ENCODE measurements at places on chromosomes 1 and 21. TPM values are rescaled to one million over a fixed set of nuclear protein-coding genes. Genes with fewer than 3 reads are reported as not detected.

DNA sequence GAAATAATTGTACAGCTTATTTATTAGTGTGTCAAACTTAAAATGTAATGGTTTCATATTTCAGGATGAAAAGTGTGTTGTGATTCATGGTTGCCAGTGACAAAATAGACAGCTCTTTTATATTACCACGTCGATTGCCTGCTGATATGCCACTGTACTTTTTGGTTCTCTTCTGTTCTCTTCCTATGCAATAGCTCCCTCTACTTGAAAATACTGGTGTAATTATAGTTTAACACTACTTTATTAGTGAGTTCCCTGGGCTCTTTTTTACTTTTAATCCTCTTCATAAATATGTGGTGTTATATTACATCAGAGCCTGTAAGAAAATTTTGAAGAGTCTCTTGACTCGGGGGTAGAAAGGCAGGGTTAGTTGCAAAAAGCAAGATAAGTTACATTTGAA, 111.3 kb downstream of the PATJ start:
- peak; percentile 16 for DNase-seq

GRCh38 chr1:10755970-10756521, 40.4 kb downstream of the CASZ1 start:
- DNase-seq, result peak; percentile 17

The MR1 gene
- 35.8 TPM for total RNA-seq

- no peak for DNase-seq
Measured at GRCh38 chr21:16402752-16403151, 673.0 kb downstream of the USP25 start.

- DNase-seq, result no peak
Measured at GRCh38 chr1:27353629-27354028, 11.8 kb downstream of the SYTL1 start.

DNA sequence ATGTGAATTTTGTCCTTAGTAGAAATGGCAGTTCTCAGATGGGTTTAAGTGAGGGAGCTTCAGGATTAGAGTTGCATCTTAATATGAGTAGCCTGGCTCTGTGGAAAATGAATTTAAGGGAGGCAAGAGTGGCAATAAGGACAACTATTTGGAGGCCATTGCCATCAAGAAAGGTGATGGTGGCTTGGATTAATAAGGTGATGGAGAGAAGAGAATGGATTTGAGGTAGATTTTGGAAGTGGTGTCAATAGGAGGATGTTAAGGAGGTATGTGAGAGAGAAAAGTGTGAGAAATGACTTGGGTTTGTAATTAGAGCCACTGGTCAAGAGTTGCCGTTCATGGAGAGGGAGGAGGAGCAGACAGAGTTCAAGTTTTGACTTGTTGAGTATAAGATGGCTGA, 16.3 kb downstream of the CLIC4 start:
- no peak for DNase-seq

The MARK1 gene
- 1.6 TPM for total RNA-seq

DNA sequence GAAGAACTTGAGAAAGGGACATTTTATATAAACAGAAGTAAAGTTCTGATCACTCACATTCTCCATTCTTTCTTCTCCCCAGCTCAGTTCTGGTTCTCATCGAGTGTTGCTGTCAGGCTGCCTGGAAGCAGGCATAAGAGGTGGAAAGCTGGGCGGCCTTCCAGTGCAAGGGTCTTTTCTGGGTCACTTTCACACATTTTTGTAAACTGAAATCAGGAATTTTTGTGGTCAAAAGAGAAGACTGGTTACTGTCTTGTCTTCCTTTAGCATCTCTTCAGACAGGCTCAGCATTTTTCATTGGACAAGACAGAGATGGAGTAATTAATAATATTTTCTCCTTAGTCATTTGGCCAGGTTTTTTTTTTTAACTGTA, 93.7 kb downstream of the CTH start:
- DNase-seq, result peak; percentile 93

GRCh38 chr1:41243079-41243385, 926 bp upstream of the SCMH1 start:
- DNase-seq, result no peak

- no peak for DNase-seq
Measured at GRCh38 chr1:33661811-33662454, 189.5 kb downstream of the ZSCAN20 start.

GRCh38 chr1:30111431-30111830, 612.0 kb downstream of the MATN1 start:
- DNase-seq, result peak; percentile 45

DNA sequence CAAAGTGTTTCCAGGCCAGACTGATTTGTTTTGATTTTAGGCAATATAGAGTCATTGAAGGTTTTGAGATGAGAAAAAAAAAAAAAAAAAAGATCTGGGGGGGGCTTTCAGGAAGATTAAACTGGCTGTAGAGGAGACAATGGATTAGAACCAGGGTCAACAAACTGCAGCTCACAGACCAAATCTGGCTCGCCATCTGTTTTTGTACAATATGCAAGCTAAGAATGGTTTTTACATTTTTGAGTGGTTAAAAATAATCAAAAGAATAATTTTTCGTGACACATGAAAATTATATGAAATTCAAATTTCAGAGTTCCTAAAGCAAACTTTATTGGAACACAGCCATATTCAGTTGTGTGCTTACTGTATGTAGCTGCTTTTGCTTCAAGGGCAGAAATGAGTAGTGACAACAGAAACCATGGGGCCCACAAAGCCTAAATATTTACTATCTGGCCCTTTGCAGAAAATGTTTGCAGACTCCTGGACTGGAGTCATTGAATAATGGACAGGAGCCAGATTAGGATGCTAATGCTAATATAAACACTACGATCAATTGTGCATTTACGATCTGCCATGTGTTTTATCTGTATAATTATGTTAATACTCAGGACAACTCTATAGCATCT, 375.7 kb upstream of the DAB1 start:
- no peak for DNase-seq

DNA sequence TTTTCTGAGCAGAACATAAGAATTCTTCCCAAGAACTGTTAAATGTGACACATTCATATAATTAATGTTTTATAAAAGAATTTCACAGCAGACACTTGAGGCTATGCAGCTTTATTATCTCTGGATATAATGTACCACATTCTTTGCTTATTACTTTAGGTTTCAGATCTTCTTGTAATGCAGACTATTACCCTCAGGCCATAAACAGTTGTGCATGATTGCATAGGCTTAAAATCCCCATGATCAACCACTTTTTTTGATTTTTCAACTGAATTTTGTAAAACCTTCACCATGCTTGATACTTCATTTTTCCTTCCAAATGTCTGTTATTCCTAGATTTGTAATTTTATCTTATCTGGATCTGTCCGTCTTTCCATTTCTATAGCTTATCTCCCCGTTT, 1355.7 kb downstream of the BRINP3 start:
- no peak for DNase-seq

The OPTC gene
- total RNA-seq, result not detected

The A3GALT2 gene
- not detected for total RNA-seq

The VSIG8 gene
- total RNA-seq, result not detected

The SAMD13 gene
- total RNA-seq, result under 0.01 TPM

DNA sequence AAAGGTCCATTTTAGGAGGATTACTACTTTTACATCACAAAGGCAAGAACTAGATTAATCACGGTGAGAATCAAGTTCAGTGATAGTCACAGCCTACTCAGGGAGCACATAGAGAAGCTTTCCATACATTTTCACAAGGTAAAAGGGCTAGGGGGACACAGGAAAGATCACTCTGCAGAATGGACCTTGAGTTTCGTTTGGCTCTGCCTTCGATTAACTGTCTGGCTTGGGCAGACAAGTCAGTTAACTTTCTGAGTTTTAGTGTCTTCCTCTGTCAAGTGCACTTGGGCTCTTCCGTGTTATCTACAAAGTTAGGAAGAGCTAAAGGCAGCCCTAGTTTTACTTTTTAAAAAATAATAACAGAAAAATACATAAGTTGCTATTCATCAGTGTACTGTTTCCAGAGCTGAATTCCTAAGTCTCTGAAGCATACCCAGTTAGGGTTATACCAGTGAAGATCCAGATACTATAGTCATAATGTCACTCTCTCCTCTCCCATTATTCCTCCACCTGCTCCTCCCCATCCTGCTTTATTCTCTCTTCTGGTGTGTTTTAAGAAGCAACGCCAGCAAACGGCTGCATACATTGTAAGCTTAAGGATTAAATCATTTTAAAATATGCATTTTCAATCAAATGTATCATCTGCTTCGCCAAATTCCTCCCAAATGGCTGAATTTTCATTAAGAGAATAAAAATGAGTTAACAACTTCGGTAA, 1.7 kb downstream of the CEP170 start:
- DNase-seq, result no peak

The HUNK gene
- total RNA-seq, result 1.3 TPM

The ALPL gene
- 1.3 TPM for total RNA-seq

The DIO1 gene
- total RNA-seq, result not detected

- DNase-seq, result no peak
Measured at GRCh38 chr1:213993929-213994328, 6.2 kb downstream of the PROX1 start.

GRCh38 chr1:232555494-232556210, 74.3 kb downstream of the SIPA1L2 start:
- peak; percentile 49 for DNase-seq

The NEXN gene
- total RNA-seq, result 16.8 TPM

- DNase-seq, result peak; percentile 55
Measured at GRCh38 chr1:41599912-41600311, 115.4 kb upstream of the EDN2 start.

The GUCA2B gene
- total RNA-seq, result not detected

The RHOU gene
- total RNA-seq, result 2.9 TPM

DNA sequence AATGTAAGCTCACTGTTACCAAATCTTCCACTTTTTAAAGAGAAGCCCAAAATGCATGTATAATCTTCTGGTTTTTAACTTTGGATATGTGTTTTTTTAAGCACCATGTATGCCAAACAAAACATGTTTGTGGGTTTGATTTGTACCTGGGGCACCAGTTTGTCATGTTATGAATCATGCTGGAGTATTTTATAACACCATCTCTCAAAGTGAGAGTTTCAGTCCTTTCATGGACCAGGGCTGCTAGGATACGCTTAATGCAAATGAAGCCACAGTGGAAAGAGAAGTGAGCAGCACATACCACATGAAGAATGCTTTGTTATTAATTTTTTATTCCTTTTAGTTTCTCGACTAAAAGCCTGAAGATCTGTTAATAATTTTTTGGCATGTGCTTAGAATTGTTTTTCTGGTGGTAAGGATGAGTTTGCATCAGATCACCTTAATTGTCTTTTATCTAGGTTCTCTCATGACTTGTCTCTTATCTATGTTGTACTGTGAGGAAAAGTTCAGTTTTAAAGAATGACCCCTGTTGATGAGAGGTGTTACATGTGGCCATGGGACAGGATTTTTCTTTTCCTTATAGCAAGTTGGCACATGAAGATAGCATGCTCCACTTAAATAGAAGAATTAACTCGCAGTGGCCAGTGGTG, 2.0 kb upstream of the RABGAP1L start:
- no peak for DNase-seq

The TCP10L gene
- total RNA-seq, result 0.32 TPM

GRCh38 chr1:38741341-38741740, 118.2 kb downstream of the RRAGC start:
- DNase-seq, result peak; percentile 89

- no peak for DNase-seq
Measured at GRCh38 chr1:40044110-40044509, 3.6 kb downstream of the CAP1 start.

DNA sequence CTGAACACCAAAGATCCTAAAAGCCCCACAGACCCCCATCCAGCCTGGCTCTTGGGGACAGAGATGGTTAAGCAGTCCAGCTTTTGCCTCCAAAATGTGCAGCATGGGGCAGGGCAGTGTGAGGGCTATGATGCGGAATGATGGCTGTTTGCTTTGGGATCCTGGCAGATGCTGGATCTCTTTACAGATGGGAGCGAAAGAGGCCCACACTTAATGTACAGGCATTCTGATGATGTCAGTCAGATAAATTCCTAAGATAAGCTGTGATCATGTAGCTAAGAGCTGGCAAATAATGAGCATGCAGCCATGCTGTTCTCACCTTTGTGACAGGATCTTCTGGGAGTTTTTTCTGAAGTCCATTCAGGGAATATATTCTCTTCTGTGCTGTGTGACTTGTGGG, 17.6 kb upstream of the KCNQ4 start:
- DNase-seq, result no peak

GRCh38 chr1:15090373-15090772, 63.2 kb upstream of the TMEM51 start:
- no peak for DNase-seq

The LINGO4 gene
- not detected for total RNA-seq

DNA sequence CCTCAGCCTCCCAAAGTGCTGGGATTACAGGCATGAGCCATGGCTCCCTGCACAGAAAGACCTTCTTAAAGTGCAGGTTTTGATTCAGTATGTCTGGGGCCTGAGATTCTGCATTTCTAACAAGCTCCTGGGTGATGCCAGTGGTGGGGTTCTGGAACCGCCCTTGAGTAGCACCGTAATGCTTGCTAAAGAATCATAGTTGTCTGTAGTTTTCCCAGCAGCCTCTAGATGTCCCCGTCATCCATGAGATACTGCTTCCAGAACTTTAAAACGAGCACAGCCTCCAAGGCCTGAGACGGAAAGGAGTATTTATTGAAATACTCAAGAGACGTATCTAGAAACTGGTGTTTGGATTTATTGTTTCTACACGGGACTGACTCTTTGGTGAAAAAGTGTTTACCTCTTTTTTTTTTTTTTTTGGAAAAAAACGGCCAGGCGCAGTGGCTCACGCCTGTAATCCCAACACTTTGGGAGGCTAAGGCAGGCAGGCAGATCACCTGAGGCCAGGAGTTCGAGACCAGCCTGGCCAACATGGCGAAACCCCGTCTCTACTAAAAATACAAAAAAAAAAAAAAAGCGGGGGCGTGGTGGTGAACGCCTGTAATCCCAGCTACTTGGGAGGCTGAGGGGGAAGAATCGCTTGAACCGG, 2.6 kb upstream of the TOR3A start:
- DNase-seq, result peak; percentile 82

DNA sequence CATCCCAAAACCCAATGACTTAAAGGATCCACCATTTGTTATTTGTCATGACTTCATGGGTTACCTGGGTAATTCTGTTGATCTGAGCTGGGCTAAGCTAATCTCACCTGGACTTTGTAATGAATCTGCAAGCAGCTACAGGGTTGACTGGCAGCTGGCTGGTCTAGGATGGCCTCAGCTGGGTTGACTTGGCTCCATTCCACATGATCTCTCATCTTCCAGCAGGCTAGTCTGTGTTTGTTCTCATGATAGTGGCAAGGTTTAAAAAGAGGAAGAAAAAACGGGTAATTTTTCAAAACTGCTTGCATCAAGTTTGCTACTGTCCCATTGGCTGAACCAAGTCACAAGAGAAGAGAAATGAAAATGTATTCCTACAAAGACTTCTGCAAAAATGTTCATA, 24.8 kb upstream of the ZMYM4 start:
- no peak for DNase-seq

DNA sequence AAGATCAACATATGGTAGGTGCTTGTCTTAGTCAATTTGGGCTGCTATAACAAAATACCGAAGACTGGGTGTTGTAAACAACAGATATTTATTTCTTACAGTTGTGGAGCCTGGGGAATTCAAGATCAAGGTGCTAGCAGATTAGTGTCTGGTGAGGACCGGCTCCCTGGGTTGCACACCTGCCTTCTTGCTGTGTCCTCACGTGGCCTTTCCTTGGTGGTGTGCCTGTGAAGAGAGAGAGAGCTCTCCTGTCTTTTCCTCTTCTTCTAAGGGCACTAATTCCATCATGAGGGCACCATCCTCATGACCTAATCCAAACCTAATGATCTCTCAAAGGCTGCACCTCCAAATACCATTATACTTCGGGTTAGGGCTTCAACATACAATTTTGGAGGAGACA, 45.8 kb upstream of the ATF3 start:
- no peak for DNase-seq

Data from fibroblast of villous mesenchyme (primary cell).